ENCODE measurements at places on chromosomes 11 and 22.

DNA sequence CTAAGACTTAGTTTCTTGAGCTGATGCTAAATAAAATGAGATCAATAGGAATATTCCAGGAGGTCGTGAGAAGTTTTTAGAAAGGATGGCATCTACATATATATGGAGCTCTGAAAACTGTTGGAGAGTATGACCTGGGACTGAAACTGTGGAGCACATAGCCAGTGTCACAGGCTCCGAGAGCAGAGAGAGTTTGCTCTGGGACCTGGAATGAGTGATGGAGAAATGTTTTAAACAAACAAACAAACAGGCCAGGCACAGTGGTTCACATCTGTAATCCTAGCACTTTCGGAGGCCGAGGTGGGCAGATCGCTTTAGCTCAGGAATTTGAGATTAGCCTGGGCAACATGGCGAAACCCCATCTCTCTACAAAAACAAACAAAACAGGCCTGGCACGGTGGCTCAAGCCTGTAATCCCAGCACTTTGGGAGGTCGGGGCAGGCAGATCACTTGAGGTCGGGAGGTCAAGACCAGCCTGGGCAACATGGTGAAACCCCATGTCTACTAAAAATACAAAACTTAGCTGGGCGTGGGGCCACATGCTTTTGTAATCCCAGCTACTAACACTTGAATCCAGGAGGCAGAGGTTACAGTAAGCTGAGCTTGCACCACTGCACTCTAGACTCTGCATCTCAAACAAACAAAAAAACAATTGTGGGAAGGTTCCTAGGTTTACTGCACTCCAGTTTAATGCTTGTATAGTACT lies 67.1 kb downstream of the SLC35F2 start:
- no peak for DNase-seq

DNA sequence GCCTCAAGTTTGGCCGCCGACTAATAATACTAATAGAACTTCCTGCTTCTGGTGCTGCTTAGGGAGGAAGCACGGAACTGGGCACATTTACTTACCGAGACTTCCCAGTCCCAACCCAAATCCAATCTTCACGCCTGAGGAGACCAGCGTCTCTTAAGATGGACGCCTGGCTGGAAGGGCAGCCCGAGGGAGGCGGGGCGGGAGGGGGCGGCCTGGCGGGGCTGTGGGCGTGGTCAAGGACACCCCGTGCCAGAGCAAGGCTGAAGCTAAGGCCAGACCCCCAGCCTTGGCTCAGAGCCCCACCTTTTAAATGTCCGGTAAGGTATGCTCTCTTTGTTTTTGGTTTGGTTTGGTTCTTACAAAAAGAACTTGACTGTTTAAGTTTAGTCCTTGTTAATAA lies at the start of gene GDPD4:
GDPD4 (minus strand) TSS at position 177 of the 400 bp plus-strand sequence. CDS start 16,549 bp downstream, outside the sequence.
- DNase-seq: no peak

GRCh38 chr11:109000531-109000930 lies 335.7 kb downstream of the DDX10 start:
- DNase-seq: no peak

- DNase-seq: no peak
Observed at GRCh38 chr11:122383186-122383585, 267.2 kb upstream of the BLID start.

GRCh38 chr11:723120-723883 lies 17.3 kb downstream of the EPS8L2 start:
- no peak for DNase-seq

DNA sequence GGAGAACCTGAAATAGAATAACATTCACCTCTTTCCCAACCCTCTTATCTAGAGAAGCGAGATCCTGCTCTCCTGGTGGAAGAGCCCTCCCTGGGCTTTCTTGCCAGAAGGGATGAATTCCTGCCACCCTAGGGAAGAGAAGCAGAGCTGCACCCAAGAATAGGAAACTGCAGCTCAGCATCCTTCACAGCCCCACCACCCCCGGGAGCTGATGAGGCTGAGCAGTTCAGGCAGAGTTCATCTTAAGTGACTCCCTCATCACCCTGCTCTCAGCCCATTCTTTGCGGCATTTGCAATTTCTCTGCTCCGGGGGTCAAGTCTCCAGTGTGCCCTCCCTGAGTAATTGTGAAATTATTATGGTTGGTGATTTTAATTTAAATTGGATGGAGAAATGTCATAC lies 514.9 kb downstream of the BUD13 start:
- DNase-seq: no peak

DNA sequence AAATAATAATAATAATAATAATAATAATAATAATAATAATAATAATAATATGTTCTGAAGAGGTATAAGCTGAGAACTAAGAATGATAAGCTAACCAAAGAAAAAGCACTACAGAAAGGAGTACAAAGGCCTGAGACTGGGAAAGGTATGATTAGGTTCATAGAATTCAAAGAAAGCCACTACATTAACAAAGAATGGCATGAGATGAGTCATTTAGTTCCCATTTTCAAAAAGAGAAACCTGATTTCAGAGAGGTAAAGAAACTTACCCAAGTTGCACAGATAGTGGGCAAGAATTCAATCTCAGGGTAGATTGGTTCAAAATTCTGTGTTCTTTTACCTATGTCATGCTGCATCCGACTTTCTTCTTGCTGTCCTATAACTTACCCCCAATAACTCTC lies 350.9 kb downstream of the TTC28 start:
- DNase-seq: no peak

DNA sequence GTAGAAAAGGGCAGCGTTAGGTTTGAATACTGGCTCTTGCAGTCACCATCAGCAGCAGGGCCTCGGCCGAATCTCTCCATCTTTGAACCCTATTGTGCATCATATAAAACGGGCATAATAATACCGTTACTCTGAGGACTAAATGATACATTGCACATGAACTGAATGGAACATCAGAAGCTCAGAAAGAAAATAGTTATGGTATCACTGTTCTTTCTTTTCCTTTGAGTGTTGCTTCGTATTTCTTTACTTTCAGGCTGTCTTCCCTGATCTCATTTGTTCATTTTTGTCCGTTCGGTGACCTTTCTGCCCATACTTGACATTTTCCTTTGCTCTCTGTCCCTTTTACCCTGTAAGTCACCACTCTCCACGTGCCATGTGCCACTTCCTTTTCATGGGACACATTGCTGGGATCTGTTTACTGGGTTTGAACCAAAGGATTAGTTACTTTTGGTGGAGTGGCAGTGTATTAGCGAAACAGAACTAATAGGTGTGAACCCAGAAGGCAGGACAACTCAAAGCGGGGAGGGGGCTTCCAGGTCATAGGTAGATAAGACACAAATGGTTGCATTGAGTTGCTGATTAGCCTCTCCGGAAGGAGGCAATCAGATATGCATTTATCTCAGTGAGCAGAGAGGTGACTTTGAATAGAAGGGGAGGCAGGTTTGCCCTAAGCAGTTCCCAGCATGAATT lies 717 bp upstream of the ZNF202 start:
- DNase-seq: no peak

- no peak for DNase-seq
Observed at GRCh38 chr11:95734009-95734572, 55.5 kb downstream of the FAM76B start.

- DNase-seq: no peak
Observed at GRCh38 chr11:74069146-74070046, 60.5 kb upstream of the UCP3 start.

DNA sequence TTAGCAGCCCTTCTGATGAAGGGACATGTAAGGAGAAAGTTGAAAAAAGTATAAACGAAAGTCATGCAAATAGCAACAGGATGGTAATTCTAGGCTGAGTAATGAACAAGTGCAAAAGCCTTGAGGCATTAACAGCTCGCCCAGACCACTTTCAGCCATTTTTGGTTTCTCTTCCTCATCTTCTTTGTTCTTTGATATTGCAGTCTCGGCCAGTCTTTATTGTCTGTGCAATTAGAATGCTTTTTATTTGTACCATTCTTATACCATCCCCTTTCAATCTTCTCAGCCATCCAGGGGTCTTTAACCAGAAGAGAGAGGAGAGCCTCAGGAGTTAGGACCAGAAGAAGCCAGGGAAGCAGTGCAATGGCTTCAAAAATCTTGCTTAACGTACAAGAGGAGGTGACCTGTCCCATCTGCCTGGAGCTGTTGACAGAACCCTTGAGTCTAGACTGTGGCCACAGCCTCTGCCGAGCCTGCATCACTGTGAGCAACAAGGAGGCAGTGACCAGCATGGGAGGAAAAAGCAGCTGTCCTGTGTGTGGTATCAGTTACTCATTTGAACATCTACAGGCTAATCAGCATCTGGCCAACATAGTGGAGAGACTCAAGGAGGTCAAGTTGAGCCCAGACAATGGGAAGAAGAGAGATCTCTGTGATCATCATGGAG lies 7.3 kb downstream of the TRIM34 start:
- no peak for DNase-seq

DNA sequence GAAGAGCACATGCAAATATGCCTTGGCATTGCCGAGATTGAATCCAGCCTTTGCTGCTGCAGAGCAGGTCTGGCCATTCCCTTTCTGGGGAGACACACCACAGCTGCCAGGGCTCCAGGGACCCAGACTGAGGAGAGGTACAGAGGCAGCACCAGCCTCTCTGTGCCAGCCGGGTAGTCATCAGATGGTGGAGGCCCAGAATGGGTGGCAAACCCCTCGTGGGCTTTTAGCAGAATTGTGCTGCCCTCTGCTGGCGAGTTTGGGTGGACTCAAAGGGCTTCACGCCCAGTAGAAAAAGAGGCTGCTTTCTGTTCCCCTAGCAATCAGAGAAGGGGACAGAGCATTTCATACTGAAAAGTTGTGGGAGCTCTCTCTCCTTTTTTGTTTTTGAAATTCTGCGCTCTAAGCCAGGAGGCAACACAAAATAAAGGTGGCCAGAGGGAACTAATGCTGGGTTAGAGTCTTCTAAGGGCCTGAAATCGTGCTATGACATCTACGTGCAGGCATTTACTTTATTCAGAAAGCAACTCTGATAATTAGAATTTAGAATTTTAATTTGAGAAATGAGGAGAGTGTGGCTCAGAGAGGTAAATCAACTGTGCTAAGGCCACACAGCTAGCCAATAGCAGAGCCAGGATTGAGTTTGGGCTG lies 158.8 kb upstream of the NAV2 start:
- DNase-seq: peak; percentile 92

DNA sequence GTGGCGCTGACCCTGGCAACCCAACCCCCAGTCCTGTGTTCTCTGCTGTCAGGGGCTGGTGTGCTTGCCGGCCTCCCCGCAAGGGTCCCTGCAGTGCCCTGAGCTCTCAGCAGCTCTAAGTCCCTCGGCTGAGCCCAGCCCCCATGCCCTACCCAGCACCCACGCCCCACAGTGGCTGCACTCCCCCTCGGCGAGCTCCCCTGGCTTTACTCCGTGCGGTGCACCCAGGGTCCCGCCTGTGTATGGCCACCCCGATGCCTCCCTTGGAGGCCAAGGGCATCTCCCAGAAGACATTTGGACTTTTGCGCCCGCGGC lies 72.5 kb upstream of the SHISAL1 start:
- DNase-seq: no peak

- no peak for DNase-seq
Observed at GRCh38 chr11:47433157-47433556, 6.9 kb upstream of the PSMC3 start.

DNA sequence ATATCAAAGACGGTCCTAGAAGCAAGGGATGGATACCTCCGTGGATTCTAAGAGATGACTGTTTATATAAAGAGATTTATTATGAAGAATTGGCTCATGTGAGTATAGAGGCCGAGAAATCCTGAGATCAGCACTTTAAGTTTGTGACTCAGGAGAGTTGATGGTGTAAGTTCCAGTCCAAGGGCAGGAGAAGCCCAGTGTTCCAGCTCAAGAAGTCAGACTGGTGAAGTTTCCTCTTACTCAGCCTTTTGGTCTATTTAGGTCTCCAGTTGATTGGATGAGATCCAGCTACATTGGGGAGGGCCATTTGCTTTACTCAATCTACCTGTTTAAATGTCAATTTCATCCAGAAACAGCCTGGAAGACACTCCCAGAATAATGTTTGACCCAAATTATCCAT lies 45.1 kb downstream of the TSPAN18 start:
- DNase-seq: no peak

- DNase-seq: no peak
Observed at GRCh38 chr11:123590296-123590912, 64.0 kb downstream of the SCN3B start.

DNA sequence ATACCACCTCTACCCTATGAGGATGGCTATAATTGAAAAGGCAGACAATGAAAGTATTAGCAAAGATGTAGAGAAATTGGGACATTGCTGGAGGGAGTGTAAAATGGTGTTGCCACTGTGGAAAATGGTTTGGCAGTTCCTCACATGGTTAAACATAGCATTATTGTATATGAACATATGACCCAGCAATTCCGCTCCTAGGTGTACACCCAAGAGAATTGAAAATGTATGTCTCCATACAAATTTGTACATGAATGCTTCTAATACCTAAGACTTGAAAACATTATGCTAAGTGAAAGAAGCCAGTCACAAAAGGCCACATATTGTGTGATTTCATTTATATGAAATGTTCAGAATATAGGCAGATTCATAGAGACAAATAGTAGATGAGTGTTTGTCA lies 10.0 kb downstream of the SLCO2B1 start:
- DNase-seq: no peak

GRCh38 chr11:96263238-96263763 lies 79.7 kb downstream of the MAML2 start:
- no peak for DNase-seq

- DNase-seq: no peak
Observed at GRCh38 chr11:68413591-68413999, 47.0 kb upstream of the PPP6R3 start.

- no peak for DNase-seq
Observed at GRCh38 chr11:34680206-34680605, 59.3 kb downstream of the EHF start.

DNA sequence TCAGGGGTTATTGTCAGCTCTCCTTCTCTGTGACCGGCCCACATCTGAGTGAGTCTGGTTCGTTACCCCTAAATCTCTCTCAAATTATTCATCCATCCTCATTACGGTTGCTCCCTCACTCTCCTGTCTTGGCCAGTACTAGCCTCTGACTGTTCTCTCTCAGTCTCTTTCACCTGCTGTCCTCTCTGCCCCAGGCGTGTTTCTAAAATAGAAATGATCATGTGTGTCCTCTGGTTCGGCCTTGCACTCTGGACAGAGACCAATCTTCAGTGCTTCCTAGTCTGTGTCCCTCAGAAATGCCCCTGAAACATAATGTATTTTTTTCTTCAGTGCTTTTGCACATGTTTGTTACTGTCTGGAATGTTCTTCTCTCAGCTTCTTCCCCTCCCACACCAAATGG lies 4.9 kb downstream of the PSMD13 start:
- no peak for DNase-seq

DNA sequence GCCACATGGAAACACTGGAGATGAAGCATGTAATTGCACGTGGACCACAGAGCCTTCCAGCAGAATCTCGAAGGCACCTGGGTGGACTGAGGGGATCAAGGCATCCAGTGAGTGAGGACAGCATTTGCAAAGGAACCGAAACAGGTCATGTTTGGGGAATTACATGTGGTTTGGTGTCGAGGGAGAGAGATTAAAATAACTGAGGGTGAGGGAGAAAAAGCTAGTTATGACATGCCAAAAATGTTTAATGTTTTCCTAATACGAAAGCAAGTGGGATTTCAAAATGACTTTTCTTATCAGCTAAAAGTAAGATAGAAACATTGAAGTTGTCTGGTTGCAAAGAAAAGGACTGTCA lies 157.1 kb downstream of the BLID start:
- DNase-seq: no peak

- DNase-seq: no peak
Observed at GRCh38 chr11:58998480-58999290, 59.4 kb downstream of the GLYATL1 start.
